Foreskin keratinocyte (primary cell): ENCODE measurements at places on chromosomes 3 and 15.

DNA sequence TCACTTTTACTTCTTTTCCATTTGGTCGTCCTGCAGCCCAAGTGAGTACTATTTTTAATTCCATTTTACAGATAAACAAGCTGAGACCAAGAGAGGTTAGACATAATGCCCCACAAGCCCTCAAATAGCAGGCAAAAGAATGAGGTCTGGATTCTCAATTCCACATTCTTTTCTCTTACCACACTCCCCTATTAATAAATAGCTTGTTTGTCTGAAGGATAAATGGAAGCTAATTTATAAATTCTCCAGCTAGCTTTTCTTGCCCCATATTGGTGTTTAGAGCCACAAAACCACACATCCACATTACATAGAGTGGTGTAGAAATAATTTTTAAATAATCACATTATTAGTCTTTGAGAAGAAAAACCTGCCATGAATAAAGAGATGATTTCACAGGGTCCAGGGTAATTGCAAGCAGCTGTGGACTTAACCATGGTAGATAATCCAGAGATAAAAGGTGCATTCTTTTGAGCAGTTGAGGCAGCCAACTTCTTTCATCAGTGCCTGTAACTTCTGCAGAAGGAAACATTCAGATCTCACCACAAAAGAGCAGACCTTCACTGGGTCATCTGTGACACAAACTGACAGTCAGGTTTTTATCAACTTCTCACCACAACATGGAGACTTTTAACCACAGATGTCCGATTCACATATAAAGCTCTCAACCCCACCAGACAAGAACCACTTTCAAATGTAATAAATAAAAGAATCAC is 313.4 kb upstream of the STT3B start:
- DNase-seq: no peak

- DNase-seq: no peak
Measured at GRCh38 chr3:7388026-7388425, 527.1 kb downstream of the GRM7 start.

DNA sequence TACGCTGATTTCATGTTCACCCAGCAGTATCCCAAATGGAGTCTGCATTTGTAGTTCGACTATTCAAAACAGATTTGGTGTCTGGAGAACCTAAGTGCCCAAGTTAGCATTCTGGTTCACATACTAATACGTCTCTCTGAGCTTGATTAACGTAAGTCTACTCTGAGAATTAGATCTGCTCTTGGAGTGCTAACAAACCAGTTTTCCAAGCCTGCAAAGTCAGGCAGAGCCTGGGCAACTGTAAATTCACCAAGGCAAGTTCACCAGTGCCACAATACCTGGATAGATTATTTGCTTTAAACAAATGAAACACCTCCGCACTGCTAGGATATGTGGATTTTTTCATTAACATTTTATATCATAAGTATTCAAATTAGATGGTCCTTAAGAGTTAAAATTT is 912.6 kb downstream of the ROBO1 start:
- DNase-seq: no peak

DNA sequence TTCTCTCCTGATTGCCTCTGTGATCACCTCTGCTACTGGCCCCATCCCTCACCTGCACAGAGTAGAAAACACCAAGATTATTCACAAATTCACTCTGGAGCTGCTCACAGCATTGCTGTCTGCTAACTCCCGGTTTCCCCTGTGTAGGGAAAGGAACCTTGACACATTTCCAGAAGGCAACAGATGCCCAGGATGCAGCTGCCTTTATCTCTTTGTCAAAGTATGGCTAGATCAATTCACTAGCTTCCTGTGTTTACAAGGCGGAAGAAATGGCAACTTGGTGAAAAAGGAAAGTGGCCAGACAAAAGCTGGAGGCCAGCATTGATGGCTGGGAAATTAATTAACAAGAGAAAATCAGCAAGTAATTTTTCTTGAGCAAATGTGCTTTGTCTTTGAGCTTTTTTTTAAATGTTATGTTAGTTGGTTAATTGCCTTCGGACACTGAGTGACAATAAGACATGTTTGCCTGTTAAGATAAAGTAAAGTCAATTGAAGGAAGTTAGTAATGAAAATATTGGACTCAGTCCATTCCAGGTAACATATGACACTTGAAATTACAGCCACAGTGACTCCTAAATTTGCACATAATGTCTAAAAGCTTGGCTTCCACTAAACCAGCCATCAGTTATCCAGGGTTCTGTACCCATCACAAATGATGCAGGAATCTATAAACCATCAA is 394.6 kb upstream of the IL12A start:
- DNase-seq: no peak

- DNase-seq: no peak
Measured at GRCh38 chr3:18215639-18216038, 209.5 kb downstream of the SATB1 start.

- DNase-seq: no peak
Measured at GRCh38 chr3:34013818-34014570, 215.6 kb downstream of the PDCD6IP start.

GRCh38 chr3:155350571-155350970 is 57.1 kb upstream of the STRIT1 start:
- DNase-seq: no peak

DNA sequence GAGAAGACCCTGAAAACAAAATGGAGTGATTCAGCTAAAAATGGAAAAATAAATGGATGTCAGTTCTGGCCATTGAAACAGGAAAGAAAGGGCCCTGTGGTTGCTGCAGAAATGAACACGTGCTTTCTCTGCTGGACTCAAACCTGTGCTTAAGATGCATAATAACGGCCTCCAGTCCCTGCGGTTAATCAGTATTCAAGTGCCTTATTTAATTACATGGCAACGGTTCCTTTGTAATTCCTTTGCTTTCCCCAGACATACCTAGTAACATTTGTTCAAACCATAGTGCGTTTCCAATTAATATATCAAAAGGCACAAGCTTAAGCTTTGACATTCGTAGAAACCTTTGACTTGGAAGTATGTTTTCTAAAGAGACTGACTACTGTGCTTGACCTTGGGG is 428.3 kb downstream of the GABRG3 start:
- no peak for DNase-seq
